Stimulated activated CD4-positive, alpha-beta T cell treated with anti-CD3 and anti-CD28 coated beads, TNF-alpha, amount 100 ng/mL, for 4 hours (primary cell): ENCODE measurements at places on chromosomes 6 and 20.
A peak's percentile ranks its signal among the peaks of the same experiment; 100 is the strongest.

DNA sequence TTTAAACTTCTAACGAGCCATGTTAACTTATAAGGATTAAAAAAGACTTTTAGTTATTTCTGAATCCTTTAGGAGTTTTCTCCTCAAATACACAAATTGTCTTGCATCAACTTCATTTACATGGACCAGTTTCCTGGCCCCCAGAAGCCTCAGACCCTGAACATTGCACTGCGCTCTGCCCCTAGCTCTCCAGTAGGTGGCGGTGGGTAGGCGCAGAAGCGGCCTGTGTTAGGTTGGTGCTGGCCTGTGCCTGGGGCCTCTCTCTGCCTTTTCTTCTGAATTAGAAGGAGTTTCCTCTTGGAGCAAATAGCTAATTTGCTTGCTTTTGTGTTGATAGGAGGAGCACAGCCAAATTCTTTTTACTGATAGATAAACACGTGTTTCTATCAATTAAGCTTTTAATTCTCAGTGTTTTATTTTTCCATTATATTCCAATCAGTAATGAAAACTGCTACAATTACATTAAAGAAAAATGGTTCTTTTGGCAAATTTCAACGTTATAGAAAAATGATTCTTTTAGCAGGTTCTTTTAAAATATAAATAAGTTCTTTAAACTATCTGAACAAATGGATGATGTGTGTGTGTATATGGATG is 44.4 kb downstream of the DTD1 start:
- DNase-seq: peak; percentile 3

DNA sequence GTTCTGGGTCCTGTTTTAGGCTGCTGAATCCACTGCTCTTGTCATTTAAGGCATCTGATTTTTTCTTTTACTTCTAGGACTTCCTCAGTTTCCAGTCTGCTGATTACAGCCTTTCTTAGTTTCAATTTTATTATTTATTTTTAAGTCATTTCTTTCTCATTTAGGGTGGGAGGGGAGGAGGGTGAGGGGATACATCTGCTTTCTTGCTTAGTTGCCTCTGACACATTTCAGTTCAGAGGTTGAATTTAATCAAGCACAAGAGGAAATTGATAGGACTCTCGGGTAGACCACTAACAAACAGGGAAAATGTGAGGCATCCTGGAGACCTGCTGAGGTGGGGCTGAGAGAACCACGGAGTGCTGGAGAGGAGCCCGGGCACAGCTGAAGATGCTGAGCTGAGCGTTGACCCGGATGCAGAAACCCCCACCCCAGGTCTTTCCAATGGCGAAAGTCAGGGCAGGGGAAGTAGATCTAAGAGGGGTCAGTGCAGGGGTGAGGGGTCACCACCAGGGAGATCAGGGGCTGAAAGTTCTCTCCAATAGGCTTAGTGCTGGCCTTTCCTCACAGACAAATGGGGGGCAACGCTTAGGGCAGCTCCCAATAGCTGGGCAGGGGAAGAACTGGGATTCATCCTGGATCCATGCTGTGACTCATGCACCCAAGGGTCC is 7.6 kb upstream of the TREML2 start:
- DNase-seq: no peak

DNA sequence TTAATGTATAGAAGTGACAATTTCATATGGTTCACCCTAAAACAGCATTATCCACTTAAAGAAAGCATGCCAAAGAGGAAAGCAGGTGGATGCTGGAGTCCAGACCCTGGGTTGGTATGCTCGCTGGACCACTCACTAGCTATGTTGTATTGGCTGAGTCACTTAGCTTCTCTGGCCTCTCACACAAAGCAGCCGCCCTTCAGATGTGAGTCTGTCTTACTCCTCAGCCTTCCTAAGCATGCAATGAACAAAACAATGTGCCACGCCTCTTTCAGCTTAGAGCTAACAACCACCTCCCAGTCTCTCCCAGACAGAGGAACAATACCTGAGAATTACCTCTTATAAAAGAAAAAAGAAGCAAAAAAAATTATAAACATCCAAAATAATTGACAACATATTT is 29.4 kb downstream of the SIM1 start:
- DNase-seq: no peak

- no peak for DNase-seq
These were observed 424.6 kb upstream of the PTCHD4 start for GRCh38 chr6:48535582-48536009.
